ENCODE measurements at places on chromosomes 1 and 21. TPM values are rescaled to one million over a fixed set of nuclear protein-coding genes. Genes with fewer than 3 reads are reported as not detected.

Gene TFF2
- total RNA-seq, result not detected

Gene AKT3
- 21.2 TPM for total RNA-seq

Gene GSTM1
- not detected for total RNA-seq

Gene MROH7
- not detected for total RNA-seq

Gene NBPF19
- 4.4 TPM for total RNA-seq

Gene KCNJ15
- 0.26 TPM for total RNA-seq

Gene CLCA4
- total RNA-seq, result not detected

Gene OR2T33
- total RNA-seq, result not detected

Gene RNF186
- not detected for total RNA-seq

Gene MARCKSL1
- 70.0 TPM for total RNA-seq

Gene PLA2G5
- total RNA-seq, result not detected

Gene HSD3B1
- not detected for total RNA-seq

Gene MORC3
- total RNA-seq, result 9.6 TPM

Gene MNDA
- total RNA-seq, result not detected

Gene CELA2A
- not detected for total RNA-seq

Gene OR2L13
- not detected for total RNA-seq

Gene PDZK1
- 0.58 TPM for total RNA-seq

Gene SPATA45
- not detected for total RNA-seq

Gene DNAH14
- total RNA-seq, result 16.3 TPM

Gene CCDC17
- total RNA-seq, result 0.45 TPM

Gene SFN
- total RNA-seq, result 487 TPM

Gene KANK4
- 0.19 TPM for total RNA-seq

Gene IVL
- total RNA-seq, result 0.07 TPM

Gene LHX8
- total RNA-seq, result 1.7 TPM

Gene FCRL5
- total RNA-seq, result not detected

Gene S100A13
- 165 TPM for total RNA-seq

Gene C1orf122
- total RNA-seq, result 49.6 TPM

Gene MYOG
- total RNA-seq, result not detected

Gene KRTAP21-2
- total RNA-seq, result not detected

Gene CLDN17
- not detected for total RNA-seq

Gene CHRM3
- 0.02 TPM for total RNA-seq

Gene NRDC
- 86.4 TPM for total RNA-seq

Gene ANKRD35
- total RNA-seq, result not detected

Gene RNASEL
- total RNA-seq, result 2.7 TPM

Gene TPTE
- total RNA-seq, result not detected

Gene GJA4
- total RNA-seq, result not detected

Gene MIXL1
- total RNA-seq, result not detected

Gene NHLH1
- 0.35 TPM for total RNA-seq

Gene HSF2BP
- total RNA-seq, result 1.7 TPM

Gene FLG2
- total RNA-seq, result not detected

Gene FCRLB
- total RNA-seq, result 1.7 TPM

Gene KCNJ10
- not detected for total RNA-seq

Gene PAQR7
- total RNA-seq, result 3.9 TPM

Gene LCE5A
- total RNA-seq, result not detected
